Activated naive CD4-positive, alpha-beta T cell treated with anti-CD3 and anti-CD28 coated beads, Interleukin-2, amount 50 U/mL, for 72 hours (primary cell): ENCODE measurements at places on chromosomes 12 and 14. TPM values are rescaled to one million over a fixed set of nuclear protein-coding genes. Genes with fewer than 3 reads are reported as not detected.

JAG2 gene
- 4.3 TPM for total RNA-seq

IFI27L2 gene
- 67.8 TPM for total RNA-seq

KRT85 gene
- total RNA-seq, result not detected

PKP2 gene
- total RNA-seq, result 0.77 TPM

TAS2R14 gene
- total RNA-seq, result 3.0 TPM

PRPF39 gene
- total RNA-seq, result 50.2 TPM

KIF26A gene
- total RNA-seq, result 0.43 TPM

RTL1 gene
- total RNA-seq, result not detected

HOXC13 gene
- total RNA-seq, result not detected

CAPZA3 gene
- not detected for total RNA-seq

DCN gene
- not detected for total RNA-seq

ANG gene
- 0.48 TPM for total RNA-seq

TAS2R13 gene
- total RNA-seq, result 0.23 TPM

MYF6 gene
- not detected for total RNA-seq

DLGAP5 gene
- total RNA-seq, result 187 TPM

HPD gene
- 0.16 TPM for total RNA-seq

SAMD15 gene
- total RNA-seq, result 0.20 TPM

CD163 gene
- not detected for total RNA-seq

KLRC1 gene
- total RNA-seq, result 0.33 TPM

ANO2 gene
- not detected for total RNA-seq

USP15 gene
- total RNA-seq, result 122 TPM

GLIPR1L1 gene
- not detected for total RNA-seq

HHIPL1 gene
- total RNA-seq, result 0.16 TPM

TPCN1 gene
- total RNA-seq, result 54.7 TPM

CCDC85C gene
- total RNA-seq, result 8.4 TPM

TMEM233 gene
- not detected for total RNA-seq

KIF5A gene
- 3.4 TPM for total RNA-seq

SLC35F4 gene
- not detected for total RNA-seq

IL22 gene
- total RNA-seq, result 8.4 TPM
